ENCODE measurements at places on chromosomes 3 and 15. TPM values are rescaled to one million over a fixed set of nuclear protein-coding genes. Genes with fewer than 3 reads are reported as not detected.

The COMMD2 gene
- total RNA-seq: 32.1 TPM

The IQCB1 gene
- total RNA-seq: 9.4 TPM

The PRSS50 gene
- not detected for total RNA-seq

The SLC28A1 gene
- not detected for total RNA-seq

The CFAP100 gene
- total RNA-seq: not detected

The PPP1R14D gene
- total RNA-seq: not detected

The IL17RD gene
- 0.98 TPM for total RNA-seq

The ITIH3 gene
- total RNA-seq: not detected

The HRG gene
- total RNA-seq: not detected

The ACSBG1 gene
- total RNA-seq: not detected

The SLC22A14 gene
- total RNA-seq: not detected

The CEP97 gene
- total RNA-seq: 7.0 TPM

The NTRK3 gene
- total RNA-seq: 0.51 TPM

The STRA6 gene
- not detected for total RNA-seq

The PEX5L gene
- 0.34 TPM for total RNA-seq

The TPRG1 gene
- total RNA-seq: 72.0 TPM

The CMTM8 gene
- total RNA-seq: 5.1 TPM

The NR1I2 gene
- 0.66 TPM for total RNA-seq

The CLN6 gene
- 13.0 TPM for total RNA-seq

The ARHGAP11A gene
- 1.6 TPM for total RNA-seq

The CIAO2A gene
- 162 TPM for total RNA-seq

The XCR1 gene
- total RNA-seq: not detected

The PIF1 gene
- total RNA-seq: 4.0 TPM

The SCAANT1 gene
- not detected for total RNA-seq

The ENTPD3 gene
- total RNA-seq: 2.4 TPM

The MORC1 gene
- 0.17 TPM for total RNA-seq

The MME gene
- total RNA-seq: 271 TPM

The GABRB3 gene
- total RNA-seq: 0.65 TPM

The DOCK3 gene
- total RNA-seq: 0.44 TPM

The MAGI1 gene
- 56.9 TPM for total RNA-seq

The OR5H15 gene
- not detected for total RNA-seq
